Epithelial cell of alveolus of lung (primary cell): ENCODE measurements at places on chromosomes 6 and 20. TPM values are rescaled to one million over a fixed set of nuclear protein-coding genes. Genes with fewer than 3 reads are reported as not detected.

The NKX2-2 gene
- total RNA-seq: not detected in 2 replicates

The CCN6 gene
- total RNA-seq: not detected in 2 replicates

The HEY2 gene
- total RNA-seq: not detected in 2 replicates

The TMEM200A gene
- 5.0 and 30.8 TPM in 2 replicates for total RNA-seq

The MTG2 gene
- total RNA-seq: 16.2 and 40.8 TPM in 2 replicates

The LY6G6F gene
- not detected in 2 replicates for total RNA-seq

The PRRT1 gene
- 0.78 and 6.7 TPM in 2 replicates for total RNA-seq

The ADGRF5 gene
- 1.2 and 3.2 TPM in 2 replicates for total RNA-seq

The AGPAT4 gene
- 5.6 and 6.6 TPM in 2 replicates for total RNA-seq

The BPIFB4 gene
- total RNA-seq: not detected in 2 replicates

The WFDC2 gene
- 0.26 TPM in 1 of 2 replicates, not detected in the other for total RNA-seq

The SLPI gene
- total RNA-seq: 4.9 TPM in 1 of 2 replicates, not detected in the other
